Stimulated activated CD4-positive, alpha-beta T cell treated with anti-CD3 and anti-CD28 coated beads, TNF-alpha, amount 100 ng/mL, for 1 hour (primary cell): ENCODE measurements at places on chromosomes 12 and 14.

GRCh38 chr12:47394070-47394469, 311.8 kb downstream of the RPAP3 start:
- no peak for DNase-seq

DNA sequence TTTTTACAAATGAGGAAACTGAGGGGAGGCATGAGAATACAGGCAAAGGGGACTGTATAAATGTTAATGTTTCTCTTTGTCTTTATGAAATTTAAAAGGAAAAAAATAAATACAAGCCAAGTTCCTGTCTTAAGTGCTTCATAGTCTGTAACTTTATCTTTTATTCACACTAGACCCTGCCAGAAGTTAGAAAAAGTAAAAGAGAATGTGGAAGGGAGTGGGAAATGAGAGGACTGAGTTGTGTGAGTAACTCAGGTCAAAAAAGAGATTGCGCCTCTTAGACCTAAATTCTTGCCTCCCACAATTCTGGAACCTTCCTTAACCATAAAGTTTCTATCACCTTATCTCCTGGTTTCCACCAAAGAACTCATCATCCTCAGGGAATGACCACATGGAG, 141.1 kb downstream of the KICS2 start:
- no peak for DNase-seq

- DNase-seq = no peak
Measured at GRCh38 chr14:77051116-77051515, 22.6 kb upstream of the IRF2BPL start.

DNA sequence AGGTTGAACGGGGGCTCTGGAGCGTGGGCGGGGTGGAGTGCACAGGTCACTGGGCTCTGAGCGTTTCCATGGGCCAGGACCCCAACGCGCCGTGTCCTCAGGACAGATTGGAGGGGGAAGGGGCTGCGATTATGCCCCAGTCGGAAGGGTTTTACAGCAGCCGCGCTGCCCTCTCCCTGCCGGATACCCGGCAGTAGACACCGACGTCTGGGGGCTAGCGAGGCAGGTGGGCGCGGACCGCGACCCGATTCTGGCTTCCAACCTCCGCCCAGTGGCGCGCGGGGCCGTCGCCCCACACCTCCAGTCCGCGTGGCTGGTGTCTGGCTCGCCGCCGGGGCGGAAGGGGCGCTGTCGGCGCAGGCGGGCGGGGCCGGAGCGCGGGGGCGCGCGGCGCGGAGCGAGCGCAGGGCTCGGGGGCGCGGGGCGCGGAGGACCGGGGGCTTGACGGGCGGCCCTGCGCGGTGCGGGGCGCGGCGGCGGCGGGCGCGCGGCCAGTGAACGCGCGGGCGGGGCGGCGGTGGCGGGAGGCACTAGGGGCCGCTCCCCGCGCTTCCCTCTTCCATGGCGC, 2.4 kb upstream of the KIF26A start:
- DNase-seq = no peak

GRCh38 chr14:32171469-32171868, 30.4 kb upstream of the RNU6-7 start:
- no peak for DNase-seq

DNA sequence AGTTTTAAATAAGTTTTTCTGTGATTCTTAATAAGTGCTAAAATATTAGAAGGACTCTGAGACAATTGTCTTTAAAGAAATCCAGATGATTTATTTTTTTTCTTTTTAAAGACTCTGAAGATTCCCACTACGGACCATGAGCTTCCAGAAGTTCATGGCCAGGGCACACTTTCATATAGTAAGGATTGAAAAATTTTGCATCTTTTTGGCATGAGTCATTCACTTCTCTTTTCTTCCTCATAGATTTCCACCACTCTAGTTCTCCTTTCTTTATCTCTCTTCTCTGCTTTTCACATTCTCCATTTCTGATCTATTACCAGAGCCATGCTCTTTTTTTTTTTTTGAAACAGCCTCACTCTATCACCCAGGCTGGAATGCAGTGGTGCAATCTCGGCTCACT, 385.8 kb downstream of the FLRT2 start:
- no peak for DNase-seq

DNA sequence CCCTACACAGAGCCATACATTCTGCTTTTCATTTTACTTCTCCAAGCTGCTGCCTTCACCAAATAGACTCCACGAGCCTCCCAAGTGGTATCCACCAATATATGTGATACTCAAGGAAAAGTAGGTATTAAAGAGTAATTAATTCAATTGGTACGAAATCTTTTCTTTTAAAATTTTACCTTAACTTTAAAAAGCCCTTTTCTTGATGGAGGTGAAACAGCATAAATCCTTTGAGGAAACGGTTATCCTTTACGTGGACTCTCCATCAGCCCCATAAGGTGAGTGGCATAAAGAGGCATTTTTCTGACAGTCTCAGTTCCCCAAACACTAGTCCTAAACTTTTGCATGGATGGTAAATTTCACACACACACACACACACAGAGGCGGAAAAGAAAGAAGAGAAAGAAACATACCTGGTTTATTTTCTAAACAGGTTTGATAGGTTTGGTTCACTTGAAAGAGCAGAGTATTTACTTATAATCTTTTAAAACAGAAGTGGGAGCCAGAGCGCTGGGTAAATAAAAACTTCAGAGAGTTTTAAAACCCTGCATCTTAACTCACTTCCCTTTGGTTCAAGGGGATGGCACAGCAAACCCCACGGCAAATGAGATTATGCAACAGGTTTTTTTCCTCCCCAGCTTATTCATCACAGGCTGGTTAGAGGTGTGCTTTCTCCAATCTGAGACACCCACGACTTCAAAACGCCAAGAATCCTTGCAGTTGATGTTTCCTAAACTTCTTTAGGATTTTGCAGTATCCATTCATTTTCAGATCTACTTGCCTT, 1.9 kb downstream of the DUSP16 start:
- DNase-seq = peak; percentile 34

GRCh38 chr14:84084056-84084630, 1445.8 kb upstream of the FLRT2 start:
- DNase-seq = no peak

GRCh38 chr12:115864396-115864795, 413.1 kb downstream of the MED13L start:
- DNase-seq = no peak

DNA sequence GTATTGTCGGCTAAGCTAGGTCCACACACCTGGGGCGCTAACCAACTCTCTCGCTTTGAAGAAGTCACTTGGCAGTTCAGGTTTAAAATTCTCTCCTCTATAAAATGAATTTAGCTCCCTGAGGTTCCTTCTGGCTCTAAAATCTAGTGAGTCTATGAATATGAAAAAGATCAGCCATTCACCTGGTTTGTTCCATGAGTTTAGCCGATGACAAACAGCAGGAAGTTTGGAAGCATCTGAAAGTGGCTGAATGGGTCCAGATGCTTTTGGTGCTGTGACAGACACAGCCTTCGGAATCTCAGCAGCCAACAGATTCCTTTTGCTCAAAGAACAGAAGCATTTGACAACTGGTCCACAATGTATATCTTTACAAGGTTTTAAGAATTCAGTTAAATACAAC, 73.4 kb upstream of the FOXN3 start:
- DNase-seq = no peak

GRCh38 chr12:108888031-108888430, 8.1 kb downstream of the DAO start:
- DNase-seq = no peak

GRCh38 chr14:46399049-46399448, 252.5 kb downstream of the RPL10L start:
- DNase-seq = no peak

DNA sequence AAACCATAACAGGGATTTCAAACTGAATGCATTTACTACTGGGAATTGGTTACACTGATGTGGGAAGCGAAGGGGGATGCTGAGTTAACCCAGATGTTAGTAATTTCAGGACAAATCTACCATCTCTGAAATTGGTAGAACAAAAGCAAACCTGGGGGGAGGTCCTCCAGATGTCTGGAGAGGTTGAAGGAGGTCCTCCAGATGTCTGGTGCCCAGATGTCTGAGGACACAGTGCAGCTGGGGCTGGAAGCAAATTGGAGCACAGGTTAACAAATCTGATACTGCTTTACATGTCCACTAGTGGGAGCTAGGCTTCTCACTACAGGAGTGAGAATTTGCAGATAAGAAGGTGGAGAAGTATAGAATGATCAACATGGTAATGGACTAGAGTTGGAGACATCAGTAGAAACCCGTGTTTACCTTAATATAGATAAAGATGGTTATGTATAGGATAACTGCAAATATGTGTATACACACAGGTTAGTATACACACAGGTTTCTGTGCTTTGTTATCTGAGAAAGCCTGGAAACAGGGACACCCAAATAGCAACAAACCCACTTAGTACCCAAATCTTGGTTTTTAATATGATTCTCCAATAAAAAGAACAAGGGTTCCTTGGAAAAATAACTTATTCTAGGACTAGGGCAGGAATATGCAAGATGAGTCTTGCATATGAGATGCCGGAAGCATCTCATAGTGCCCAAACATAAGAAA, 162.5 kb downstream of the C12orf50 start:
- no peak for DNase-seq

- no peak for DNase-seq
Measured at GRCh38 chr12:82963956-82964355, 277.2 kb downstream of the TMTC2 start.

DNA sequence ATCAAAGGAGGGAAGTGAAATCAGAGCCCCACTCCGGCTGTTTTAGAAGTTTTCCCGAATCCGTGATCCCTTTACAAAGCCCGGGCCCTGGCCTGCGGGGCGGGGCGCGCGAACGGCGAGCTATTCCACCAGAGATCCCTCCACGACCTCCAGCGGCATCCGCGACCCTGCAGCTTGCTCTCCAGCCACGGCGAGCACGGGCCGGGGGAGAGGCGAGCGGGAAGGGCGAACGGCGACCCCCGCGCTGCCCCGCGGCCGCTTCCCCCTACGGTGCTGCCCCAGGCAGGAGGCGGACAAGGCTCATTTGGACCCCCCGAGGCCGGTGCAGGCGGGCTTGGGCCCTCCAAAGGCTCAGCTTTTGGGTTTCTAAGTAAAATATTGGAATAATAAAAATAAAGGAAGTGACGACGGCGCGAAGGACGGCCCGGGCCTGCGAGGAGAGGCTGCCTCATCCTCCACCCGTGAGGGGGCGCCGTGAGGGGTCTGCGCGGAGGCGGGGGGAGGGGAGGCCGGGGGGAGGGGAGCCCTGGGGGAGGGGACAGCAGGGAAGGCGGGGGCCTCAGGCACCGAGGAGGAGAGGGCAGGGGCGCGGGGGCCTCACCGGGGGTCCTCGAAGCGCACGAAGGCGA, 613 bp downstream of the SRSF9 start:
- DNase-seq = peak; percentile 35

- DNase-seq = no peak
Measured at GRCh38 chr14:104108570-104109541, 23.4 kb downstream of the ASPG start.

- no peak for DNase-seq
Measured at GRCh38 chr12:50120521-50120920, 8.5 kb downstream of the COX14 start.

- DNase-seq = no peak
Measured at GRCh38 chr14:38469156-38469555, 213.3 kb upstream of the CLEC14A start.

DNA sequence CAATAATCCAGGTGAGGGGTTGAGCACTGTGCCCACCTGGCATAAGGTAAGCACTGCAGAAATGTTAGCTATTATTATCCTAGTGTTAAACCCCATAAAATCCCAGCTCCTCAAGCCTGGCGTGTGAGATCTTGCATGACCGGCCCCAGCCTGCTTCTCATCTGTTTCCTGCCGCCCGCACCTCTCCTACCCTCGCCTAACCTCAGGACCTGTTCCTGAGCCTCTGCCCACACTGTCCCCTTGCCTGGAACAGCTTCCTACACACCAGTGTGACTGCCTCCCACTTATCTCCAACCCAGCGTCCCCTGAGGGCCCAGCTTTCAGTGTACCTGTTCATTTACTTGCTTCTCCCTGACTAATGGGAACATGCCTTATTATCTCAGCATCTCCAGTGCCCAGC, 24.7 kb downstream of the ISCA2 start:
- DNase-seq = no peak

GRCh38 chr14:77372304-77372841, 4.5 kb downstream of the TMED8 start:
- DNase-seq = no peak

DNA sequence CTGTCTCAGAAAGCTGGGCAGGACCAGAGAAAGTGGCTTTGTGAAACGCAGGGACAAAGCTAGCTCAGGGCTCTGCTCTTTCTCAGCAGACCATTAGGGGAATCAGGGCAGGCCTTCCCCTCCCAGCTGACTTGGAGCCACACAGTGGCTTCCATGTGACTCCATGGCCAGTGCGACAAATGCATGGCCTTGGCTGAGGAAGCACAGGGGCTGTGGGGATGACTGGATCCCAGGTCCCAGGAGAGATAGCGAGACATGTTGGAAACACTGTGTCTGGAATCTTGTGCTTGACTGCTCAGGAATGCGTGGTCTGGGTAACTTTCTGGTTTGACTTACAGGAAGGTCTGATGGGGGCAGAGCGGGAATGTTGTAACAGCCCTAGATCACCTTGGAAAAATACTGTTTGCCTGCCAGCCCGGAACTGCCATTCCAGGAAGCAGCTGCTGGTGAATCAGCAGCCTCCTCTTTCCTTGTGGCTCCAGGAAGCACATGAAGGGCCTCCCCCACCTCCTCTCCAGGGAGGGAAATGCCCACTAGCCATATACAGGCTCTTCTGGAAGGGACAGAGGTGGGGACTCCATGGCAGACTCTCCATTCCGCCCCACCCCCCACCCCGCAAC, 133.5 kb upstream of the HIF1A start:
- DNase-seq = no peak

GRCh38 chr12:116492703-116493324, 66.4 kb upstream of the MAP1LC3B2 start:
- no peak for DNase-seq

GRCh38 chr14:36901861-36902260, 240.2 kb downstream of the PAX9 start:
- DNase-seq = no peak

GRCh38 chr14:28758253-28758884, 8.2 kb upstream of the FOXG1 start:
- DNase-seq = no peak

- no peak for DNase-seq
Measured at GRCh38 chr12:91367234-91367849, 184.7 kb upstream of the DCN start.

- DNase-seq = no peak
Measured at GRCh38 chr14:58954052-58954451, 234.4 kb upstream of the DAAM1 start.

DNA sequence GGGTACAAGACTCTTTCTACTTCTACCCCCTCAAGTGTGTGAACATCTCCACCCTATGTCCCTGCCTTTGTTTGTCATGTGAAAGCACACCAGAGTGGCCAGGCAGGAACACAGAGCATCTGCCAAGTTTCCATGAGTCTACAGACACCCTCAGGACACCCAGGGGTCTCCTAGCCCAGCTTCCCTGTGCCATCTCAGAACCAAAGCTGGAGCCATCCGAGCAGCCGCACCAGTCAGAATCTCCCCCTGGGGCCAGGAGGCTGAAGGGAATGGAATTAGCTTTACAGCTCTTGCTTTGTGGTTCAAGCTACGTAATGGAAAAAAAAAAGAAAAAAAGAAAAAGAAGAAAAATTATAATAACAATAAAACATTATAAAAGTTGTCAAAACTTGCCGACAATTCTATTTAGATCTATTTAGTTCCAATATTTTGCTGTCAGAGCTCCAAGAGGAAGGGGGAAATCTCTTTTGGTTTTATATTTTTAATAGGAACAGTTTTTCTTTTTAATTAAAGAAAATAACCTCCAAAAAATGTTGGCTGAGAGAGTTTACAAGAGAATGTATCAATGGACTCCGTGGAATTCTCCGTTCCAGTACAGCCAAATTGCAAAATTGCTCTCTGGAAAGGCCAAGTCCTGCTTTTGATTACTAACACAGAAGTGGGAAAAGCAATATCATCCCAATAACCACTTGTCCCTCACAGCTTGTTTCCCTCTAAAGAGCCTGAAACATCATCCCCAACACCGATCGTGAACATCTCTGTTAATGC, 37.1 kb downstream of the TBX5 start:
- no peak for DNase-seq
